Left hindlimb (tissue), 1 donor: ENCODE measurements at places on chromosomes 2 and 18.

- no peak for DNase-seq
Observed at GRCh38 chr2:173087214-173087581, 11.6 kb downstream of the MAP3K20 start.

DNA sequence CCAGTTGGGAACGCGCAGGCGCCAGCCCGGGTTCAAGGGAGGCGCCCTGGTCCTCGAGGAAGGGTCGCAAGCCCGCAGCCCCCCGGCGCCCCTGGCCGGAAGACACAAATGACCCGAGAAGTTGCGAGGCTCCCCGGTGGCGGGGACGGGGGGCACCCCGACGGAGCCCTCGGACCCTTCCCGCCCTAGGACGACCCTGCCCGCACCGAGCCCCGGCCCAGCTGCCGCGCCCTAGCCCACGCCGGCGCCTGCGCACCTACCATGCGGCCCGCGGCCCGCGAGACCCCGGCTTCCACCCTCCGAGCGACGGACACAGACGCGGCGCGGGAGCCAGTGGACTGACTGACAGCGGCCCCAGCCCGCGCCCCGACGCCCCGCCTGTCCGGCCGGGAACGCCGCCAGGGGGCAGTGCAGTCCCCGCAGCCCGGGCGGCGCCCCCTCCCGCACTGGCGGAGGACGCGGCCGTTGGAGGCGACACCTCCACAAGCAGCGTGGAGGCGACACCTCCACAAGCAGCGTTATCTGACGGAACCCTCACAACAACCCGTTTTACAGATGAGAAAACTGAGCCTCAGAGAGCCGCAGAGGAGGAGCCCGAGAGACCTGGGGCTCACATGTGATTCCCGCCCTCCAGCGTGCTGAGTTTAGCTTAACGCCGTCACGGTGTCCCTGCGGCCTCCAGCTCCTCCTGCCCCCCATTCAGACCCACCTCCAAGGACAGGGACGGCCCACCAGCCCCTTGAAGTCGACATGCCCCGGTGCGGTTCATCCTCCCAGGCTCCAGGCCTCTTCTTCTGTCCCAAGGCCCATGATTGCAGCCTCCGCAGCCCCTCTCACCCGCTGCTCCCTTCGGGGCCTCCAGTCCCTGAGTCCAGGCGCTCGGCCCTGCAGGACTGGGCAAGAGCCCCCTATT, at the start of gene NMUR1:
NMUR1 (minus strand) TSS at position 347 of the 913 bp plus-strand sequence; CDS start at position 263, 84 bp downstream.
- DNase-seq: no peak

- DNase-seq: no peak
Observed at GRCh38 chr2:65389476-65389875, 42.9 kb downstream of the SPRED2 start.

GRCh38 chr2:96763511-96764252, 3.0 kb downstream of the CNNM4 start:
- DNase-seq: no peak

DNA sequence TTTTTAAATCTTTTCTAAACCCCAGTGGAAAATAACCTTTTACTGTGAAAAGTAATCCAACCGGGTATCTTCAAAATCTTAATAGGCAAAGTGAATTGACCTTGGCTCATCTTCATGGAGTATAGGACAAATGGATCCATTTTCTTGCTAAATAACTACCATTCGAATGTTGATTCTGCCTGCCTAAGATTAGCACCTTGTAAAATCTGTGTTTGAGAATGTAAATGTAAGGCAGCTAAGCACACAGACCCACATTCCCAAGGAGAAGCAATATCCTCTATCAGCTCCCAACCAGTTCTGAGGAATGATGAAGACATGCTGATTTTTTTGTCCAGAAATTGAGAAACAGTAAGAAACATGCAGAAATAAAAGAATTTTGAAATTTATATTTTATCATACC, 509.8 kb upstream of the SMIM21 start:
- no peak for DNase-seq

- no peak for DNase-seq
Observed at GRCh38 chr2:42614838-42615237, 46.4 kb downstream of the MTA3 start.

- DNase-seq: no peak
Observed at GRCh38 chr2:64770781-64771334, 117.1 kb upstream of the SERTAD2 start.

DNA sequence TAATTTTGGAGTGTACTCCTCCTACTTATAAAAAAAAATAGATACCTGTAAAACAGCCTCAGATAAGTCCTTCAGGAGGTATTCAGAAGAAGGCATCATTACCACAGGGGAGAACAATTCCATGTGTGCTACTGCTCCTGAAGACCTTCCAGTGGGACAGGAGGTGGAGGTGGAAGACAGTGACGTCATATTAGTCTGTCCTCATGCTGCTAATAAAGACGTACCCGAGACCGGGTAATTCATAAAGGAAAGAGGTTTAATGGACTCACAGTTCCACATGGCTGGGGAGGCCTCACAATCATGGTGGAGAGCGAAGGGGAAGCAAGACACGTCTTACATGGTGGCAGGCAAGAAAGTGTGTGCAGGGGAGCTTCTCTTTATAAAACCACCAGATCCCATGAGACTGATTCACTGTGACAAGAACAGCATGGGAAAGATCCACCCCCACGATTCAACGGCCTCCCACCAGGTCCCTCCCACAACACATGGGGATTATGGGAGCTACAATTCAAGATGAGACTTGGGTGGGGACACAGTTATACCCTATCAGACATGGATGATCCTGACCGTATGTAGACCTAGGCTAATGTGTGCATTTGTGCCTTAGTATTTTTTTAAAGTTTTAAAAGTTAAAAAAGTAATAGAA, 98.4 kb downstream of the NDUFA10 start:
- DNase-seq: no peak

DNA sequence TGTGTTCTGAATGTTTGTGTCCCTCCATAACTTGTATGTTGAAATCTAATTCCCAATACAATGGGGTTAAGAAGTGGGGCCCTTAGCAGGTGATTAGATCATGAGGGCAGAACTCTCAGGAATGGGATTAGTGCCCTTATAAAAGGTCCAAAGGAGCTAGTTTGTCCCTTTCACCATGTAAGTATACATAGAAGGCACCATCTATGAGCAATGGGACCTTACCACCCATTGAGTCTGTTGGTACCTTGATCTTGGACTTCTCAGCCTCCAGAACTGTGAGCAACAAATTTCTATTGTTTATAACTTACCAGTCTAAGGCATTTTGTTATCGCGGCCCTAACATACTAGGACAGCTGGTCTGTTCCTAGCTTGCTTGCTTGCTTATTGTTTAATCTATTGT, 106.3 kb downstream of the MYCN start:
- DNase-seq: no peak

GRCh38 chr2:85324639-85325465, 2.9 kb downstream of the TGOLN2 start:
- no peak for DNase-seq

GRCh38 chr2:18122544-18123210, 244.2 kb downstream of the KCNS3 start:
- no peak for DNase-seq

DNA sequence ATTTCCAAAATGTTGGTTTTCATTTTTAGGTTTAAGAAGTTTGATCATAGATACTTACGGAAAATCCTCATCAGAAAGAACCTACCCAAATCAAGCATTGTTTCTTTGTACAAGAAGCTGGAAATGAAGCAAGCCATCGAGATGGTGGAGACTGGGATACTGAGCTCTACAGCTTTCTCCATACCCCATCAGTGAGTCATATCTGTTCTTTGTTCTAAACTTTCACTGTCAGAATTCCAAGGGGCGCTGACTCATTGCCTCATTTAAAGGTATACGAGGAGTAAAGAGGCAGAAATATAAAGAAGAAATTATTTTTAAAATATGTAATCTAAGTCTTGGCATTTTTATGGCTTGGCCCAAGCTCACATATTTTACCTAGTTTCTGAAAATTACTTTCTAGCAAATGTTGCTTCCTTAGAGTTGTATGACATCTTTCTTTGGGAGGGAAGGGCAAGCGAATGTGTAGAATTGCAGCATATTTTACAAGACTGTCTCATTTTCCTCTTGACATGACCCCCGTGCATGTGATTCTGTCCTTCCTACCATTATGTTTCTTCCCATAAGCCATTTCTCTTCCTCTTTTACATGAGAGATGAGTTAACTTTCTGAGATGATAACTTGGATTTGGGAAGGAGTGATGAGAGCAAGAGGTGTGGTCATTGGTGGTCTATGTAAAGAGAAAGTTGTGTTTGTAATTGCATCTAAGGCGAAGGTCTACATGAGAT, 41.2 kb downstream of the SLC9A4 start:
- DNase-seq: no peak

DNA sequence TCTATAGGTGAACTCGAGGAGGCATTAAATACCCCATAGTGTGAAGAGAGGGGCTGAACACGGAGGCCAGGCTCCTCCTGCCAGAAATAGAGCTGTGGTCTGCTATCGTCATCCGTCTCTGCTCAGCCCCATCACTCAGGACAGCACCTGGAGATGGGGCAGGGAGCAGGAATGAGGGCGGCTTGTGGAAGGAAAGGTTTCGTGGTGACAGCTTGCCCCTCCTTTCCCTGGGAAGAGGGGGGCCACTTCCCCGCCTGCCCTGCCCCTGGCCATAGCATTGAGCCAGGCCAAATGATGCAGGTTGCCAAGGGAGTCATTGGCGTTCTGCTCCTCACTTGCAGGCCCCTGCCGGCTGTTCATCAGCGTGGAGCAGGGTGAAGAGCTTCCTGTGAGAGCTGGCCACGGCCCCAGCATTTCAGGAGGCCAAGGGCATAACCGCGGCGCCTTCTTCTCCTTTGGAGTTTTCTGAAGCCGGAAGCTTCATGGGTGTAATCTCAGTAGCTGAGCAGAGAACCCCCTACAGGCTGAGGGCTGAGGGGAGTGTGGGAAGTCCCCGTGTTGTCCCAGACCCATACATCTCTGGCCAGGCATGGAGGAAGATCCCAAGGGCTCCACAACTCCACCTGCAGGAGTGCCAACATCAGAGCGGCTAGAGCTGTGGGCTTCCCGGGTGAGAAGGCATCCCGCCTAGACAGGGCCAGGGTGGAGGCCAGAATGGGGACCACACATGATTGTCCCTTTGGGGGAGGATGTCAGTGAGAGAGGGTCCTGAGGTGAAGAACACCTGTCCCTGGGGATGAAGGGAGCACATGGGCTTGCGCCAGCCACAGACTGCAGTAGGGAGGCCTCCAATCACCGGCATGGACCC, 112.5 kb upstream of the GLI2 start:
- no peak for DNase-seq

DNA sequence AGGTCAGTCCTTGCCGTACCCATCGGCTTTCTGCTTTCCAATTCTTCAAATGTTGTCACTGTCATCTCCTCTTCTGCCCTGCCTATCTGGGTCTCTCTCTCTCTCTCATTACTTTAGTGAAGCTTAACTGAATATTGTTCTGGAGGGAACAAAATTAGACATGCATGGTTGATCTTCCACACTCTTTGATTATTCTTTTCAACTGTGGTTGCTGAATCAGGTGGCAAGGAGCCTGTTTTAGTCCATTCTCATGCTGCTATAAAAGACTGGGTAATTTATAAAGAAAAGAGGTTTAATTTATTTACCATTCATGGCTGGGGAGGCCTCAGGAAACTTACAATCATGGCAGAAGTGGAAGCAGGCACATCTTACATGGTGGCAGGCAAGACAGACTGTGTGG, 157.9 kb downstream of the ARL4C start:
- no peak for DNase-seq

- DNase-seq: peak; percentile 81
Observed at GRCh38 chr2:28393114-28393836, 617 bp downstream of the FOSL2 start.

DNA sequence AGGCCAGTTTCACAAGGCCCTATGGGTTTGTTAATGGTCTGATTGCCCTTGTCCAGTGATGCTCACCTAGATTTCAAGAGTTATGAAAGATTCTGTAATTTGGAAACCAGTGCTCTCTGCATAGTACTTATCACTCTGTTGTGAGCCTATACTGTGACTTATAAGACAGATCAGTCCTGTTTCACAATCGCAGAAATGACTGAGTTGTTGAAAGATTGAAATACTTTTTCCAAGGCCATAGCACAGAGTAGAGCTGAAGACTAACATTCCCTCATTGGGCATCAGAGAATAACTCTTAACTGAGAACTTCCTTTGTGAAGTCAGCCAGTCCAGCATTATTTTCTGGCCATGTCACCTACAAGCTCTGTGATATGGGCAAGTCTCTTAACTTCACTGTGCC, 44.0 kb downstream of the CCDC85A start:
- no peak for DNase-seq

GRCh38 chr2:147449323-147449991, 395.4 kb upstream of the ACVR2A start:
- no peak for DNase-seq

DNA sequence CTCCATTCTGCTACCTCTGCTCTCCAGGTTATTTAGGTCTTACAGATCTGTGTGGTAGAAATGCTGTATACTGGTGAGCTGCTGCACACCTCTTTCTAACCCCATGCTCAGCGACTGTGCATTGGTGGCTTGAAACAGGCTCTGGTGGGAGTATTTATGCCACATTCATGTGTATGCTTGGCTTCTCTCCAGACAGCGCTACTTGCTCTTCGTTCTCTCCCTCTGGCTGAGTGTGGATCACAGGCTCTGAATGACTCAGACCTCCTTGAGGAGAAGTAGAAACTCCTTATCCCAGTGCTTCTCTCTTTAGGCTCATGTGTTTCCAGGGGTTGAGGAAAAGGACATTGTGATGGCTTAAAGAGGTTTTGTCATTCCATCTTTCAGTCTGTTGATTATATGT, 54.9 kb downstream of the FHOD3 start:
- no peak for DNase-seq

DNA sequence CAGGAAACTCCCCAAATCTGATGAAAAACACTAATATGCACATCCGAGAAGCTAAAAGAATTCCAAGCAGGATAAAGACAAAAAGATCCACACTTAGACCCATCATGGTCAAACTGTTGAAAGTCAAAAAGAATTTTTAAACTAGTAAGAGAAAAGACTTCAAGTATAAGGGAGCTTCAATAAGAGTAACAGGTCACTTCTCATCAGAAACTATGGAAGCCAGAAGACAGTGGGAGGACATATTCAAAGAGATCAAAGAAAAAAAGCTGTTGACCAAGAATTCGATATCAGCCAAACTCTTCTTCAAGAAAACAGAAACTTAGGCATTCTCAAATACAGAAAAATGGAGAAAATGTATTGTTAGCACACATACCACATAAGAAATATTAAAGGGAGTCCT, 50.4 kb downstream of the ZC3H8 start:
- no peak for DNase-seq

- peak; percentile 7 for DNase-seq
Observed at GRCh38 chr2:3301001-3301400, 76.6 kb downstream of the EIPR1 start.

- DNase-seq: no peak
Observed at GRCh38 chr2:129764376-129765325, 214.8 kb upstream of the RAB6C start.

DNA sequence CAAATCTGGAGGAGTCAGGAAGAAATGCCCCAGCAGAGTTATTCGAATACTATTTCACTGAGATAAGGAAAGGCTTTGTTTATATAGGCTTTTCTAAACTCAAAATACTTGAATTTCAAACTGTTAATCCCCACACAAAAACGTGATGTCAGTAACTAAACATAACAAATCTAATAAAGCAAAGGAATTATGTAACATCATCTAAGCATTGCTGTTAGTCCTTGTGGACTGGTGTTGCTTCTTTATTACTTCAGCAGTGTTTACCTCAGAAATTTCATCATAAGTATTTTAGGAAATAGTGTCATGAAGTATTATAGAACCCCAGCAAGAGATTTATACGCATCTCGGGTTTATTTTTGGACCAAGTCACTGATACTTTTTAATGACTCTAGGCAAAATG, 19.7 kb upstream of the SANBR start:
- DNase-seq: no peak
